Activated naive CD8-positive, alpha-beta T cell treated with anti-CD3 and anti-CD28 coated beads, Interleukin-2, amount 50 U/mL, for 24 hours (primary cell): ENCODE measurements at places on chromosomes 6 and 20.

DNA sequence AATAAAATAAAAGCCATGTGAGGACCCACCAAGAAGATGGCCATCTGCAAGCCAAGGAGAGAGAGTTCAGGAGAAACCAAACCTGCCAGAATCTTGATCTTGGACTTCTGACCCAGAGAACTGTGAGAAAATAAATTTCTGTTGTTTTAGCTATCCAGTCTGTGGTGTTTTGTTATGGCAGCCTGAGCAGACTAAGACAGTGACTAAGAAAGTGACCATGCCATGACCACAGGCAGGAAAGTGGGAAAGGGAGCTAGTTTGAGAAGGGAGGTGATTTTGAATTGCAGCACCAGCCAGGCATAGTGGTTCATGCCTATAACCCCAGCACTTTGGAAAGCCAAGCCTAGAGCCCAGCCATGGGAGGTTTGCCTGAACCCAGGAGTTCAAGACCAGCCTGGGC lies 21.9 kb upstream of the C6orf62 start:
- DNase-seq, result no peak

GRCh38 chr6:131197716-131198115 lies 62.4 kb downstream of the AKAP7 start:
- no peak for DNase-seq

DNA sequence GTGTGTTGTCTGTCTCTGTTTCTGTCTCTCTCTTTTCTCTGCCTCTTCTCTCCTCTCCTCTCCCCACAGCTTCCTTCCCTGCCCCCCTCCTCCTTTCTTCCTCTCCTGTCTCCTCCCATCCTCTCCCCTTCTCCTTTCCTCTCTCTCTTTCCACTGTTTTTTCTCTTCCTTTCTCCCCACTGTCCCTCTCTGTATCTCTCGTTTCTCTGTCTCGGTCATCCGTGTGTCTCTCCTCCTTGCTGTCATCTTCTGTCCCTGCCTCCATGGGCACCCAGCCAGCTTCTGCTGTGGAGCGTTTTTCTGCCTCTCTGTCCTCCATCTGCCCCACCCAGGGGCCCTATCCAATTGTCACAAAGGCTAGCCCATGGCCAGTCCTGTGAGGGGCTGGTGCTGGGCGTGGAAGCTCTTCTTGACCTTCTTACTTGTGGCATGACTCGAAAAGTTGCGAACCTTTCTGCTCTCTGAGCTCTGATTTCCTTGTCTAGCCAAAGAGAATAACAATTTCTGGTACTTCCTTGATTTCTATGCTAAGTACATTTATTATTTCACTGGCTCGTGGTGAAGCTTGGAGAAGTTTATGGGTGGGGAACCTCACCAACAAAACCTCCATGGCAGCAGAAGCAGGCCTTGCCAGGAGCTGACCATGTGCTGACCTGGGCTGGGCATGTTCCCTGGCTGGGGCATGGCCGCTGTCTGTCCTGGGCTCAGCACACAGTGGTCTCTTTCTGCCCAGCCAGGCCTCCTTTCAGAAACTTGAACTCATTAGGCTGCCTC lies 69.3 kb downstream of the CEBPB start:
- no peak for DNase-seq

GRCh38 chr6:21587179-21587960 lies 6.2 kb upstream of the SOX4 start:
- peak; percentile 26 for DNase-seq

DNA sequence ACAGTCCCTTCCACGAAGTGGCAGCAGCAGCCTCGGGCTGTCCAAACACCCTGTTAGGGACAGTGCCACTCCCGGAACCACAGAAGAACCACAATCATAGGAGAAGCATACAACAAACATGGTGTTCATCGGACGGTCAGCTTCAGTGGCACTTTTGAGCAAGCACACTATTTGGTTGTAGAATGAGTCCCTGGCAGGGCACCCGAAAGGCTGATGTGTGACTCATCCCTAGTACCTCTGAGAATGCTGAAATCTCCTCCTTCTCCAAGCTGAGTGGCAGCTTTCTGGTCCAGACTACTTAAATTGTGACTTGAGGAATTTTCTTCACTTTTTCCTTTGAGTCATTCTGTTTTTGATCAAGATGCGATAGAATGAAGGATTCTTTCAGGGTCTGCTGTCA lies 282.5 kb downstream of the ESR1 start:
- no peak for DNase-seq

DNA sequence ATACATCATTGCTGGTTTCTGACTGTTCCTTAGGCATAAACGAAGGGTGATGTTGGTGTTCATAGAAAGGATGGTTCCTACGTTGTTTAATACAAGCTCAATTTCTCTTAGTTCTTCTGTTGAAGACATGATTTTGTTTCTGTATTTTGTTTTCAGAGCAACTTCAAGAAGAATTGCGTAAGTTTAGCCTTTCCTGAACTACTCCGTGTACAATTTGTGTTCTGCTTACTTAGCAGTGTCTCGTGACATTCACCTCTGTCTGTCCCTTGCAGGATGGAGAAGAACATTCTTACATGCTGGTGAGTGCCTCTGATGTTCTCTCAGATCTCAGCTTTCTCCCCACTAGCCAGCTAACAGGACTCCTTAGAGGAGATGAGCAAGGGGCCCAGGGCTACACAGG lies 7.6 kb downstream of the BTN2A2 start:
- no peak for DNase-seq

DNA sequence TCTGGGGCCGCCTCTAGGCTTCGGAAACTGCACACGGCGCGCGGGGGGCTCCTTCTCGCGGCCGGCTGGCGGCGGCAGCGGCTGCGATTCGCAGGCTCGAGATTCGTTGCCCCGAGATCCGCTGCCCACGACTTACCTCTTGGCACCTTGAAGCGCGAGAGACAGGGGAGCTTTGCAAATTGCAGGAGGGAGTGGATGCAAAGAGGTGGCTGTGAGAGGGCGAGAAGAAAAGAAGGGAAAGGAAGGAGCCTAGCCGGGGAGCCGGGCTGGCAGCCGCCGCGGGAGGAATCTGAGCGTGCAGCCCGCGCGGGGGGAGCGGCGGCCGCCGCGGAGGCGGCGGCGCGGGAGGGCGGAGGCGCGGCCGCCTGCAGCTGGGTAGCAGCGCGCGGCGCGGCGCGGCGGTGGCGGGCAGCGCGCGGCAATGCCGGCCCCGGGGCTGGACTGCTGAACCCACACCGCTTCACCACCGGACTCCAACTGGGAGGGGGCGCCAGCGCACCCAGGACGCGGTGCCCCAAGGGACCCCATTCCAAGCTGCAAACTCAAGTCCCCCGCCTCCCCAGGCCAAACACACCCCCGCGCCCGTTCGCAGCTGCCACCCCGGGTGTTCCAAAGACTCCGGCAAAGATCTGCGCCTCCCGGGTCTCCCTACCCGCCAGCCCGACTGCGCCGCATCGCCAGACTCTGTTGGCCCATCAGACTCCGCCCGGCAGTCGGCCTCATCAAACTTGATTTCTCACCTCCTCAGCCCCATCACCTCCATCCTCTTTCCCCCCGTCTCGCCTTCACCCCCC lies 44.2 kb upstream of the SUPT3H start:
- DNase-seq, result peak; percentile 61

- DNase-seq, result no peak
Observed at GRCh38 chr6:4666886-4667513, 109.2 kb upstream of the CDYL start.

- no peak for DNase-seq
Observed at GRCh38 chr6:11722805-11723631, 55.6 kb downstream of the ADTRP start.

- peak; percentile 63 for DNase-seq
Observed at GRCh38 chr20:41003143-41003935, 25.3 kb upstream of the TOP1 start.

DNA sequence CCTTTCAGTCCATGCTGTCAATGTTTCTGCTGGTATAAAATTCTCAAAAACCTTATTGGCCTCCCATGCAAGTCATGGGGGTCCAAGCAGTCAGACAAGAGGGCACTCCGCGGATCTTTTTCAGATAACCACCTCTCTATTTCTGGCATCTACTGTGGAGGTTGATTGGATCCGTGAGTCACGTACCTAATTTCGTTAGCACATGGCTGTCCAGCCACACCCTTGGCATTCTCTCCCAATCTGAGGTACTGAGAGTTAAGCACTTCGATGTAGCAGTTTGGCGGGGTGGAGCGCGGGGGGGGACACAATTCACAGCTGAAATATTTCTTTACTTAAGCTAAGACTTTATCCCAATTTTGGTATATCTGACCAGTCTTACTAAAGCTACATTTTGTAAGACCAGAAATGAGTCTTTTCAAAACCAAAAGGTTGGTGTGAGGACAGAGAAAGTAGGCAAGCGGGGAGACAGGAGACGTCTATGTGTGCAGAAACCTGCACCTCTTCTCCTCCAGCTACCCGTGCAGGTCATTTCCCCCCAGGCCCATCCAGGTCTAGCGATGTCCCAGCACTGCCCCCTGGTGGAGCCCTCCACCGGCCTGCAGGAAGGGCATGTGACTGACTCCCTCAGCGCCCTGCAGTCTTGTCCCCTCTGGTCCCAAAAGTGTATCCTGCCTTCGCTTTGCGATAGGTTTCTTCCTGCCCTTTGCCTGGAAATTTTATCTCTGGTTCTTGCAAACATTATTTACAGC lies 113.1 kb downstream of the ADAT2 start:
- peak; percentile 57 for DNase-seq

GRCh38 chr6:32862725-32863124 lies 8.7 kb downstream of the PSMB9 start:
- no peak for DNase-seq

- no peak for DNase-seq
Observed at GRCh38 chr6:46022106-46022948, 6.7 kb upstream of the CLIC5 start.

GRCh38 chr20:21315138-21315537 lies 12.0 kb downstream of the XRN2 start:
- peak; percentile 20 for DNase-seq

DNA sequence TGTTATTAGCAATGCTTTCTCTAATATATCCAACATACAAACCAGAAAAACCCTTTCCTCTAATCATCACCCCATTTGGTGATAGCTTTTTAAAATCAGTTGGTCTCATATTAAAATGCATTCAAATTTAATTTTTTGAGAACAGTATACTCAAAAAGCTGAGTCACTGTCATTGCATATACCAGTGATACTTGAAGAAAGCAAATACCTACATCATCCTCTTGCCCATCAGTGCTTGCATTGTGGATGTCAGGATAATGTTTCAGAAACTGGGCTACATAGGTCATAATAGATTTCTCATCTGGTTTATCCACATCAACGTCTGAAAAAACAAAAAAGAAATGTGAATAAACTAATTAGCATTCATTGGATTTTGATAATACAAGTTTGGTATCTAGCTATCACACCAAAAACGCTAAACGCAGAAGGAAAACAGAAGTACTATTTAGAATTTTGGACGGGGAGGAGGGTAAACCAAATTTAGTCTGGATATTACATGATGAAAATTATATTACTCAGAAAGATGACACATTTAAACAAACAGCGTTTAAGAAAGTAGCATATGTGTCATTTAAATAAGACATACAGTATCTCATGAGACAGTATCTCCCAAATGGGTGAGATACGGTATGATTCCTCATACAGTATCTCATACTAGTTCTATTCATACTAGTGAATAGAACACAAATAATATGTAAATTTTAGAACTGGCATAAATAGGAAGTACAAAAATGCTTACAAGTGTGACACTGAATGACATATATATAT lies 134.6 kb downstream of the SYNE1 start:
- DNase-seq, result no peak

DNA sequence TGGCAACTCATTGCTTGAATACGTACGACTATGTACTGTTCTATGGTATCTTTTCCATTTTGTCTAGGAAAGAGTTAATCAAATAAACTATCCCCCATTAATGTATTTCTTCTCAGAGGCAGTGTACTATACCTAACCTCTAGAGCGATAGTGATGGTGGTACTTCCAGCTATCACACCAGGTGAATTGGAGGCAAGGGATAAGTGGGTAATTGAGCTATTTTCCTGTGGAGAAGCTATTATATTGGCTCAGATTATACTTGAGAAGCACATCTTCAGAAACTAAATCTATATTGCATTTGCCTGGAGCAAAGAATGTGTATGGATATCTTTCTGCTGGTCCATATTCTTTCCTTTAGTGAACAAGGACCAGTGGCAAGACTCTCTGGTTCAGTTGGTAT lies 430.7 kb upstream of the KHDRBS2 start:
- DNase-seq, result no peak

DNA sequence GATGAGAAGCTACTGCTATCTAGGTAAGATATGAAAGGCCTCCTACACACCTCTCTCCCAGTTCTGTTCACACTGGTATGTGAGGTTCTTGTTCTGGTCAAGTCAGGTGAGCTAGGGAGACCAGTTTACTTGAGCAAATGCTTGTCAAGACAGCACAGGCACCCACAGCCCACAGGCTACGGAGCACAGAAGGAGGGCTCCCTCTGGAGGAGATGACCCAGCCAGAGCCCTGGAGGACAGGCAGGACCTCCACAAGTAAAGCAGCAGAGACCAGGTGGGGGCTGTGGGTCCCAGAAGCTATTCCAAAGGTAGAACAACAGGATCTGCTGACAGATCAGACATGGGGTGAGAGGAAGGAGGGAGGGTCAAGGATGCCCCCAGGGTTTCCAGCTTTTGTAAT lies 13.2 kb downstream of the MMP24OS start:
- no peak for DNase-seq

DNA sequence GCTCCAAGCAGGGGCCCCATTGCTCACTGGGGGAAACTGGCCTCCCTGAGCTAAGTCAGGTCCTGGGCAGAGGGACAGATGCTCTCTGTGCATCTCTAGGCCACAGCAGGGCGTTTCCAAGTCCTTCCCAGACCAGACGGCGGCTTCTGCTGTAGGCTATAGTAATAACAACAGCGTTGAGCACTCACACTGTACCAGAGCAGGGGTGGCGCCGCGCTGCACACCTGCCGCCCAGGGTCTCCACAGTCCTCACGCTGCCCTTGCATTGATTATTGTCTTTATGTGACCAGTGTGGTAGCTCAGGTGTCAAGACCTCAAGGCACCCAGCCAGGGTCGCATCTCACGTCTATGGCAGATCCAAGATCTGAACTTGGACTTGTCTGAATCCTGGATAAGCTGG lies 14.9 kb upstream of the CCN5 start:
- no peak for DNase-seq

- DNase-seq, result no peak
Observed at GRCh38 chr6:34900321-34901031, 11.4 kb downstream of the ANKS1A start.

DNA sequence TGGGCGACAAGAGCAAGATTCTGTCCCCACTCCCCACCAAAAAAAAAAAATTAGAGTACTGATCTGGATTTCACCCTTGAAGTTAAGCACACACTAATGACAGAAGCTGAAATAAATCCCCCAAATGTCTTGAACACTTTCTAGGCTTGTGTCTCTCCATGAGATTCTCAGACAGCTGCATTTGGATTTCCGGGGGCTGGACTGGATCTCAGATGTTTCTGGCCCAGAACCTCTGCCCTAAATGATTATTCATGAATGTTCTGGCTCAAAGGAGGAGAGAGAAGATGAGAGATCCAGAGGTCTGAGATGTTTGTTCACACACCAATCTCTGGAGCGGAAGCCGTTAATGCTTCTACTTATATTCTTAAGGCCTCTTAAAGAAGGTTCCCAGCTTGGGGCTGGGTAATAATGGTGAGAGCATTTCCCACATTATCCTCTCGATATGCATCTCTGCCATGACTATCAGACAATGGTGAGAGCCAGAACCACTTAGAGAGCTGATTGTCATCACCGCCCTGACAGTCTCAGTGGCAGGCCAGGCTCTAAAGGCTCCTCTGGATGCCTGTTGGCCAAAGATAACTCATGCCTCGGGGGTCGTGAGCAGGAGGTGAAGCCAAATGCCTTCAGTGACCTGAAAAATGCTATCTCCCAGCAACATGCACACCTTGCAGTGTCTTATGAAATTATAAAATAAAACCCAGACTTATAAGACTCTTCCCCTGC lies 127.9 kb upstream of the AGPAT4 start:
- no peak for DNase-seq
